HFFc6 (cell line): ENCODE measurements at places on chromosomes 2 and 18. TPM values are rescaled to one million over a fixed set of nuclear protein-coding genes. Genes with fewer than 3 reads are reported as not detected.

- no peaks in the 10 kb centered on the region for H3K27me3 ChIP-seq
- H3K27ac ChIP-seq = no peak overlapping the region
- no peak overlapping the region for H3K4me3 ChIP-seq
These were observed 8.5 kb upstream of the NCKAP5 start for GRCh38 chr2:133576714-133577113.

- H3K27ac ChIP-seq = no peak overlapping the region
- H3K27me3 ChIP-seq = no peaks in the 10 kb centered on the region; the same call in 1 of the 2 replicates
- no peak overlapping the region for H3K4me3 ChIP-seq
These were observed 389.7 kb upstream of the ATP5MC3 start for GRCh38 chr2:175571078-175571653.

GRCh38 chr2:11814979-11815510 is 68.6 kb downstream of the LPIN1 start:
- DNase-seq = no peak
- H3K4me1 ChIP-seq = peaks cover 7% of the 10 kb centered on the region
- peaks cover 42% of the 10 kb centered on the region for H3K36me3 ChIP-seq
- no peaks in the 10 kb centered on the region; the same call in 1 of the 2 replicates for H3K27me3 ChIP-seq

FBLN7 gene
- total RNA-seq = 2.3 to 5.7 TPM (median 2.4 TPM) in 3 replicates

LYG1 gene
- 0.45 TPM in 1 of 3 replicates, not detected in the others for total RNA-seq
